Effector CD8-positive, alpha-beta T cell (primary cell): ENCODE measurements at places on chromosomes 7 and 10.

- DNase-seq, result no peak
Observed at GRCh38 chr7:13641714-13642113, 347.8 kb downstream of the ETV1 start.

DNA sequence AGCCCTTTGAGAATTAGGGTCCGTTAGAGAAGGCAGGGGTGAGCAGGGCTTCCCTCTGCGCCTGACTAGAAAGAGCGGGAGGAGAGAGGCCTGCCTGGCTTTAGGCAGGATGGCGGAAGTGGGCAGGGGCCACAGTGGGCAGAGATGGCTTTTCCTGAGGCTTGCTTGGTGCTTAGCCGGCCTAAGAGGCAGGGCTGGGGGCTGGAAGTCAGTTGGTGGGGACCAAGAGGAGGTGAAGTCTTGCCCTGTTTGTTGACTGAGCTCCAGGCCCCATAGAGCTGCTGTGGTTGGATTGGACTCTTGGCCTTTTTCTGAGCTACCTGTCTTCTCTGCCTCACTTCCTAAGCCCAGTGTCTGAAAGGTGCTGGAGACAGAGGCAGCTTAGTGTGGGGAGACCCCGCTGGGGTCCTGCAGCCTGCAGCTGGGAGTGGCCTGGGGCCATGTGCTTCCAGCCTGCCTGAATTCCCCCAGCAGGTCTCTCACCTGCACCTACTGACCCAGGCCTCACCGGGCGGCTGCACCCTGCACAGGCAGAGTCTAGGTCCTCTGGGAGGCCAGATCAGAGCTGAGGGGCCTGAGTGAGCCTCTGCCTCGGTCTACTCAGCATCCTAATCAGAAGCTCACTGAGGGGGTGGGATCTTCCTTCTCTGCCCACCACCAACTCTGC lies 4.8 kb downstream of the FAM241B start:
- no peak for DNase-seq

GRCh38 chr10:114304017-114304570 lies 65.0 kb downstream of the VWA2 start:
- DNase-seq, result peak; percentile 39

- DNase-seq, result peak; percentile 1
Observed at GRCh38 chr10:63866075-63866746, 345.0 kb downstream of the REEP3 start.

- no peak for DNase-seq
Observed at GRCh38 chr10:13739183-13739582, 152.4 kb downstream of the PRPF18 start.

- DNase-seq, result no peak
Observed at GRCh38 chr7:74371381-74372341, 82.0 kb upstream of the GTF2IRD1 start.

DNA sequence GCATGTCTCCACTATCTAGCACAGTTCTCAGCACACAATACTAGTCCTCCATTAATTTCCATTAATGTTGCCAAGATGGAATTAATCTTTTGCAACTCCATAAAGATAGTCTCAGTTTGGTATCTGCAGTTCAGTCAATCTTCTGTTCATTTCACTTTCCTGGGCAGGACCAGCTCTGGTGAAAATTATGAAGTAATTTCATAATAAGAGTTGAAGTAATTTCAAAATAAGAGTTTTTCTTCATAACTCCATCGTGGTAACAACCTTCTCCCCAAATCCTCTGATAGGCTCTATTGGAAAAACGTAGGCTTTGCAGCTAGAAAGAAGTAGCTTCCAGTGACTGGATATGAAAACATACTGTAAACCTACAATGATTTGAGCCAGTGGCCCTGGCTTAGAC lies 618.2 kb downstream of the TYW1 start:
- DNase-seq, result no peak

DNA sequence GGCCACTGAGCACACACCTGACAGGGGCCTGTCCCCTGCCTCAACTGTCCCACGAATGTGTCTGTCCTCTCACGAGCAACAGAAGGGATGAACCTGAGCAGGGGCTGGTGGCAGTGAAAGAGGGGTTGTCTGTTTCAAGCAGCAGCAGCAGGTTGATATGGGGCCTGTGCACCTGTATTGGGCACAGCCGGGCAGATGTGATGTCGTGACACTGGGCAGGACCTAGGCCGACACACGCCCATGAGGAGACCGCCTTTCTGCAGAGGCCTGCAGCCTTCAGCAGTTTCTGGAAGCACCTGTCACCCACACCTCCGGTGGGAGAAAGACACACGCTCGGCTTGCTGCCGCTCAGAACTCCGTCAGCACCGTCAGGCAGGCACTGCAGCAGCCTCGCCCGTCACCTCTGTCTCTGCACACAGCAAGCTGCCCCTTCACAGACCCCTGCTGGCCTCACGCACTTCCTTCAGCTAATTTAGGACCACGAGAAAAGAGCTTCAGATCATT lies 48.5 kb downstream of the AMZ1 start:
- DNase-seq, result no peak

DNA sequence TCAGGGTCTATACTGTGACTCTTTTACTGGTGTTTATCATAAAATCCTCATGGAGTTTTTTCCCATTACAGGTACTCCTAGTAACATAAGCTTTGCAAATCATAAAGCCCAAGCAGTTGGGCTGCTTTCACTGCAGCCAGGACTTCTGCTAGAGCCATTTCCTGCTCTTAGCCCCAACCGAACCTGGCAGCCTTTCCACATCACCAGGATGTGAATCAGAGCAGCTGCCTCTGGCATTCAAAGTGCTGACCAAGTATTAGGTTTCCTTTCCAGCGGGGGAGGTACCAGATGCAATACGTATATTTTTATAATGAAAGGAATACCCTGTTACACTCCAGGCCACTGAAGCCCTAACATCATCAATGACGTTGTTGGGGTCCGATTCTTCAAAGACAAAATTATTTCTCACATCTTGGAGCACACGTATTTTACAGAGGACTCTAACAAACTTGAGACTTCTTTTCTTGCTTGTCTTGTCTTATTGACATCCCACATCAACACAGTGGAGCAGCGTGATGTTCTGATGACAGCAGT lies 3.6 kb upstream of the HTR5A start:
- no peak for DNase-seq

DNA sequence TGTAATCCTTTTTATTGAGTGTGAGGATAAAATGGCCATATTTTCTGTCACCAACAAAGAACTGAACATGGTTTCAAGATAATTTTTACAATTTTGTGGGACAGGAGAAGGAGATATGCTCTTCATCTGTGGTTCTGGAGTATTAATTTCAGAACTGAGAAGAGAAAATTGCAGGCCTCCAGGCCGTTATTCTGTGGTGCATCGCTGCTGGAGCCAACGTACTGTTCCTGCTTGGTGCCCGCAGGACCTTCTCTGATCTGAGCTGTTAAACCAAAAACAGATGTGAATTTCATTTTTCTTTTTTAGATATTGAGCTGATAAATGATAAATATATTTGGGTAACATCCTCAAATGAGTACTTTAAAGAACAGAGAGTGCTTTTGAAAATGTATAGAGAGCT lies 63.9 kb downstream of the IKZF1 start:
- DNase-seq, result no peak

DNA sequence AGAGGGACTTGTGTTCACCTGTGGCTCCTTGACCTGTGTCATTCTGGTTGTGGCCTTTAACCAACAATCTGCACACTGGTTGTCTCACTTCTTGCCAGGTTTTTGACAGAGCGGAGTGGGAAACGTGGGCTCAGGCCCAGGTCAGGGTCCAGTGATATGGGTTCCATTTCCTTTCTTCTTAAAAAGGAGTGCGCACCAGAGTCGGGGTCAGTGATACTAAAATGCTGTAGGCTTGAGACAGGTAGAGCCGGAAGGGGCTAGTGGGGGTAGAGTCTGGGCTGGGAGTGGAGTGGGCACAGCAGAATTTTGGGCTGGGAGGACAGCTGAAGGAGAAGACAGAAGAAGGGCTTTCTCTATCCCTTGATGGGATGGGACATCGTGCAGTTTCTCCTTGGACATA lies 61.2 kb downstream of the SH2D4B start:
- no peak for DNase-seq

DNA sequence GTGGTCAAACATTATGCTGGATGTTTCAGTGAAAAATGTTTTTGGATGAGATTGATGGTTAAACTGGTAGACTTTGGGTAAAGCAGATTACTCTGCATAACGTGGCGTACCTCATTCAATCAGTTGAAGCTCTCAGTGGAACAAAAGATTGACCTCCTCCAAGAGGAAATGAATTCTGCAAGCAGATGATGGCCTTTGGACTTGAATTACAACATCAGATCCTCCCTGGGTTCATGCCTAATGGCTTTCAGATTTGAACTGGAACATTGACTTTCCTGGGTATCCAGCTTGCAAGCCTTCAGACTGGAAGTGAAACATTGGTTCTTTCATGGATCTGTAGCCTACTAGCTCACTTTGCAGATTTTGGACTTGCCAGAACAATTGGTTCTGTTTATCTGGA lies 169.3 kb upstream of the MALRD1 start:
- no peak for DNase-seq

DNA sequence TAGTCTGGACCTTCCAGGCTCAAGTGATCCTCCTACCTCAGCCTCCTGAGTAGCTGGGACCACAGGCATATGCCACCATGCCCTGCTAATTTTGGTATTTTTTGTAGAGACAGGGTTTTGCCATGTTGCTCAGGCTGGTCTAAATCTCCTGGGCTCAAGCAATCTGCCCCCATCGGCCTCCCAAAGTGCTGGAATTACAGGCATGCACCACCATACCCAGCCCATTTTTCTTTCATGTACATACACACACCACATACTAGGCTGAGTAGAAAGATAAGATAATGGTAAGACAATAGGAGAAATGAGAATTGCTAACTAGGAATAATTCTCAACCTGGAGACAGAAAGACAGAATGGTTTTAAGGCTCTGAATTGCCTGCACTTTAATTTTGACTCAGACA lies 83.8 kb downstream of the CPEB3 start:
- DNase-seq, result no peak

DNA sequence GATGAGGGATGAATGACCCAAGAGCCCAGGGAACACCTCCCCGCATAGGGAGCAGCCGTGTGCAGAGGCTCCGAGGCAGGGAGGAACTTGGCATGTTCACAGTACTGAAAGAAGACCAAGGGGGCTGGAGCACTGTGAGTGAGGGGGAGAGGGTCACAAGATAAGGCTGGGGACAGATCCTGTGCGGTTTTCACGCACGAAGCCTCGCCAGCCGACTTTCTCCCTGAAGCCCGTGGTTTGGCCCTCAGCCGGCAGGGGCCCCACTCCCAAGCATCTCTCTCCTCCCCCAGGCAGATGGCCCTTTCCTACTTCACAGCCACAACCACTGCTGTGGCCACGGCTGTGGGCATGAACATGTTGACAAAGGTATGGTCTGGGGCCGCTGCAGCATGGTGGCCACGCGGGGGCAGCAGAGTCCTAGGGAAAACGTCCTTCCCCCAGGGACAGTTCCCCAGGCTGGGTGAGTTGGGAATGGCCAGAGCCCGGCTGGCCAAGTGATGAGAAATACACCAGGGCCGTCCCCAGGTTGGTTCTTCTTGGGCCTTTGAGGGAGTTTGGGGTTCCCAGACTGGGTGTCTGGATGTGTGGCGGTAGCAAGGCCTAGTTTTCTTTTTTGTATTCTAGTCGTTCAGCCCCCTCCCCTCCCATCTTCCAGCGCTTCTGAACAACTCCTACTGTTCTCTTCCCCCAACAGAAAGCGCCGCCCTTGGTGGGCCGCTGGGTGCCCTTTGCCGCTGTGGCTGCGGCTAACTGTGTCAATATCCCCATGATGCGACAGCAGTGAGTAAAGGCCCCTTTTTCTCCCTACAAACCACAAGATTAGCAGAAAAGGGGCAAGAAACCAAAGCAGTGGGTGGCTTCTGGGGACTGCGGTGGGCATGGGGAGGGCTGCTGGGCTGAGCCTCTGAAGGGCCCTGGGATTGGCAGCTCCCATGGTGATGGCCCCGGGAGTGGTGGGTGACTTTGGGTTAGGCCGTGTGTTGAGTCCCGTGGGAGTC lies 14.4 kb upstream of the WBP1L start:
- DNase-seq, result peak; percentile 9

DNA sequence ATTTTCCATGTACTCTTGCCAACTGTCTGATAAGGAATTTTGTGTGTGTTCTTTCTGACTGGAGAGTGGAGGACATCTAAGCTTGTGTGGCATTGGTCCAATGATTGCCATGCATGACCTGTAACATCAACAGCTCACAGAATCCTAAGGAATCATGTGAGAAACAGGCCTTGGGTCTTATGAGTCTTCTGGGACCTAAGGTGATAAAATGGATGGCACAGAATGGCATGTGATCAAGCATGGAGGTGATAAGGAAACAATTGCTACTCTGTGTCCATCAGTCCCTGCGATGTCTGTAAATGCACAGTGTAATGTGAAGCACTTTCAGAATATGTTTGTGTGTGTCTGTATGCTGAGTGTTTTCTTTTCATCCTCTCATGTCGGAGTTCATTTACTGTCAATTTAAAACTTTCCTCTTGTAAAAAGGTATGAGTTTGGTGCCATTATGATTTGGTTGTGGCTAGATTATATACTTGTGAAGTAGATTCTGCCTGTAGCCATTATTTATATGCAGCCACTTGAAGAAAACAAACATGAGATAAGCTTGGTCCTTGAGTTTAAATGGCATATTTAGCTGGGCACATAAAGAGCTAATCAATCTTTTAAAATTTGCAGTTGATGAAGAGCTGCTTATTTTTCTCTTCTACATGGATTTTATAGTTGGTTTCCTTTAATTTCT lies 127.5 kb downstream of the VPS50 start:
- no peak for DNase-seq

GRCh38 chr7:117825132-117825531 lies 48.1 kb downstream of the CTTNBP2 start:
- DNase-seq, result no peak

DNA sequence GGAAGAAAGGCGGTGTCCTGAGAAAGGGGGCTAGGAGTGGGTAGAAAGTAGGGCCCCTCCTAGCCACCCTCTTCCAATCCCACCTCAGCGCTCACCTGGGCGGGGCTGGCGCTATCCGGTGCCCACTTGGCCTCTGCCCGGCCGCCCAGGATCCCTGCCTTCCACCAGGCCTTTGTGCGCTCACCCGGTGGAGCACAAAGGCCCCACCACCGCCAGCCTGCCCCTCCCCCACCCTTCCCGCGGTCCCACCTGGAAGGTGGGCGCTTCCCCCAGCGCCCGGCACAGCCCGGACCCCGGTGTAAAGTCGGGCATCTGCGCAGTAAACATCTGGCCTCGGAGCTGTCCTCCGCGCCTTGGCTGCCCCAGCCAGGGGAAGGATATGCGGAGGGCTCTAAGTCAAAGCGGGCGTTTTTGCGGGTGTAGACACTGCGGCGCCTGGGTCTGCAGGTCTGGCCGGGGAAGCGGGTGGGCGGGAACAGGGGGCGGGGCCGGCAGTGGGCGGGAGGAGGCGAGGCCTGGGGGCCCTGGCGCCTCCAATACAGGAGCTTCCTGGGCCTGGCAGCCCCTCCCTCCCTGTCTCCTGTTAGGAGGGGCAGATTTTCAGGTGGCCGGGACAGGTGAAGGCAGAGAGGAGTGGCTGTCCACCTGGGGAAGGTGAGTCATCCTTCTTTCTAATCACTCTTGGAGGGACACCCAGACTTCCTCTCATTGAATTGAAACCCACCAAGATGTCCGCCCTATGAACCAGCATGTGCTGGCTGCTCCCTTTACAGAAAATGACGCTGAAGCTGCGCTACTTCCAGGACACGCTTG lies 49.3 kb downstream of the PNLIPRP2 start:
- no peak for DNase-seq
